NCI-H1930 (cell line): ENCODE measurements at places on chromosomes 12 and 14.

GRCh38 chr14:92487513-92488133, 26.0 kb upstream of the RIN3 start:
- no peak for DNase-seq

DNA sequence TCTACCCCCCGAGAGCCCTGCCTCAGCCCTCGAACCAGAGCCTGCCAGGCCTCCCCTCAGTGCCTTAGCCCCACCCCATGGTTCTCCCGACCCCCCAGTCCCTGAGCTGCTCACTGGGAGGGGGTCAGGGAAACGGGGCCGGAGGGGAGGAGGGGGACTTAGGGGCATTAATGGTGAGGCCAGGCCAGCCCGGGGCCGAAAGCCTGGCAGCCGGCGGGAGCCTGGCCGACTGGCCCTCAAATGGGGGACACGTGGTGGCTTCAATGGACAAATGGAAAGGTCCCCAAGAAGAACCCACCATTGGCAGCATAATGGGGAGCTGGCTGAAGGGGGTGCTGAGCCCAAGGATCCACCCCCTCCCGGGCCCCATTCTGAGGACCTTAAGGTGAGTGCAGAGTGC, 5.6 kb downstream of the MBD6 start:
- DNase-seq = no peak

- DNase-seq = no peak
Measured at GRCh38 chr12:96295532-96296160, 101.5 kb downstream of the ELK3 start.

GRCh38 chr12:101875162-101875561, 2.2 kb upstream of the DRAM1 start:
- DNase-seq = no peak

DNA sequence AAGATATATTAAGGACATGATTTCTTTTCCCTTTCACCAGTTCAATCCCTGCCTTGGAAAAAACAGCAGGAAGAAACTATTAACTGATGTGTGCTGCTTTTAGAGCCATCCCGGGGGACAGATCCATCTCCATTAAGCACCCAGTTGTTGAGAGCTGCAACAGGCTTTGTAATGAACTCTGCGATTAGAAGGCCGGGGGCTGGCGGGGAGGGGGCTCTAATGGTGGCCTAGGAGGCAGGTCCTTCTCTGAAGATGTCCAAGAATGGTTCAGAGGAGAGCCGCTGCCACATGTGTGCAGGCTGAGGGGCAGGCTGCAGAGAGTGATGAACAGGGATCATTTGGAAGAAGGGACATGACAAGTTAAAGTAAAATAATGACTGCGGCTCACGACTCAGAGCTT, 67.8 kb downstream of the GALNT8 start:
- no peak for DNase-seq
